ENCODE measurements at places on chromosomes 7 and 10. TPM values are rescaled to one million over a fixed set of nuclear protein-coding genes. Genes with fewer than 3 reads are reported as not detected.

DNA sequence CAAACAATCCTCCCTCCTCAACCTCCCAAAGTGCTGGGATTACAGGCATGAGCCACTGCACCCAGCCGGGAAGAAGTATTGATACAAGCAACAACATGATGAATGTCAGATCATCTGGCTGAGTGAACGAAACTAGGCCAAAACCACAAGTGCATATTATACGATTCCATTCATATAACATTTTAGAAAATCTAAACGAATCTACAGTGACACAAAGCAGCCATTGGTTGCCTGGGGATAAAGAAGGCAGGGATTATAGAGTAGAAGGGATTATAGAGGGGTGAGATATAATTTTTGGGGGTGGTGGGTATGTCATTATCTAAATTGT, 11.5 kb upstream of the RHBDD2 start:
- peaks cover 9% of the 10 kb centered on the region for H3K27me3 ChIP-seq
- H3K4me3 ChIP-seq, result peak overlapping the region; percentile 5
- peaks cover 11% of the 10 kb centered on the region for H3K4me1 ChIP-seq
- DNase-seq, result no peak
- H3K27ac ChIP-seq, result peak overlapping the region; percentile 59

The NPC1L1 gene
- not detected for total RNA-seq

The MINDY4 gene
- total RNA-seq, result 0.93 TPM

The PAOX gene
- 2.1 TPM for total RNA-seq

The CLRN3 gene
- not detected for total RNA-seq

GRCh38 chr10:86599041-86599440, 55.3 kb upstream of the OPN4 start:
- H3K27ac ChIP-seq, result no peak overlapping the region
- H3K36me3 ChIP-seq, result no peaks in the 10 kb centered on the region
- H3K4me1 ChIP-seq, result no peaks in the 10 kb centered on the region
- no peak overlapping the region for H3K4me3 ChIP-seq
- DNase-seq, result no peak
- H3K27me3 ChIP-seq, result peaks cover 7% of the 10 kb centered on the region

The ADCYAP1R1 gene
- not detected for total RNA-seq

DNA sequence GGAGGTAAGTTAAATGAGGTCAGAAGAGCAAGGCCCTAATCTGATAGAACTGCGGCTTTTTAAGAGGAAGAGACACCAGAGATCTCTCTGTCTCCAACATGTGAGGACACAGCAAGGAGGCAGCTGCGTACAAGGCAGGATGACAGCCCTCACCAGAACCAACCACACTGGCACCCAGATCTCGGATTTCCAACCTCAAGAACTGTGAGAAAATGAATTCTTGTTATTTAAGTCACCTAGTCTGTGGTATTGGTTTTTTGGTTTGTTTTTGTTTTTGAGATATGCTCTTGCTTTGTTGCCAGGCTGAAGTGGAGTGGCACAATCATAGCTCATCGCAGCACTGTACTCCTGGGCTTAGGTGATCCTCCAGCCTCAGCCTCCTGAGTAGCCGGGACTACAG, 127.2 kb downstream of the DLG5 start:
- H3K27ac ChIP-seq, result peak overlapping the region; percentile 57
- peaks cover 47% of the 10 kb centered on the region for H3K4me1 ChIP-seq
- peak overlapping the region; percentile 58 for H3K4me3 ChIP-seq
- peaks cover 17% of the 10 kb centered on the region for H3K36me3 ChIP-seq
- no peak for DNase-seq

The GPR37 gene
- total RNA-seq, result not detected

- no peaks in the 10 kb centered on the region for H3K27me3 ChIP-seq
- no peaks in the 10 kb centered on the region for H3K4me1 ChIP-seq
- no peak overlapping the region for H3K4me3 ChIP-seq
- no peak for DNase-seq
These were observed 941.2 kb downstream of the XPNPEP1 start for GRCh38 chr10:108982159-108982558.

The CRYGN gene
- not detected for total RNA-seq

DNA sequence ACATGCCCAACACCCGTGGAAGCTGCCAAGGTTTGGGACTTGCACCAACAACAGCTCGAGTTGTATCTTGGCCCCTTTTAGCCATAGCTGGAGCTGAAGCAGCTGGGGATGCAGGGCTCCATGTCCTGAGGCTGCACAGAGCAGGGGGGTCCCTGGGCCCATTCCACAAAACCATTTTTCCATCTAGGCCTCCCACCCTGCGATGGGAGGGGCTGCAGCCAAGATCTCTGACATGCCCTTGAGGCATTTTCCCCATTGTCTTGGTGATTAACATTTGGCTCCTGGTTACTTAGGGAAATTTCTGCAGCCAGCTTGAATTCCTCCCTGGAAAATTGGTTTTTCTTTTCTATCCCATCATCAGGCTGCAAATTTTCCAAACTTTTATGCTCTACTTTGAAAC, 637.8 kb upstream of the VSTM2A start:
- H3K27ac ChIP-seq, result no peak overlapping the region
- H3K4me3 ChIP-seq, result no peak overlapping the region
- H3K4me1 ChIP-seq, result no peaks in the 10 kb centered on the region
- DNase-seq, result no peak
- peaks cover 26% of the 10 kb centered on the region for H3K36me3 ChIP-seq
- no peaks in the 10 kb centered on the region for H3K27me3 ChIP-seq

- no peaks in the 10 kb centered on the region for H3K4me1 ChIP-seq
- DNase-seq, result no peak
- no peak overlapping the region for H3K27ac ChIP-seq
These were observed 980.9 kb downstream of the GATA3 start for GRCh38 chr10:9035355-9035754.

GRCh38 chr7:4227105-4228010, 454.7 kb upstream of the FOXK1 start:
- no peak overlapping the region for H3K27ac ChIP-seq
- no peaks in the 10 kb centered on the region for H3K4me1 ChIP-seq
- H3K36me3 ChIP-seq, result no peaks in the 10 kb centered on the region
- H3K27me3 ChIP-seq, result peaks cover 6% of the 10 kb centered on the region
- no peak overlapping the region for H3K4me3 ChIP-seq

GRCh38 chr10:119199231-119199992, 8.0 kb upstream of the GRK5 start:
- H3K4me1 ChIP-seq, result peaks cover 23% of the 10 kb centered on the region
- H3K36me3 ChIP-seq, result no peaks in the 10 kb centered on the region
- peak overlapping the region; percentile 90 for H3K27ac ChIP-seq
- no peak overlapping the region for H3K4me3 ChIP-seq

GRCh38 chr10:17216217-17216900, 11.7 kb upstream of the VIM start:
- H3K4me3 ChIP-seq, result peak overlapping the region; percentile 83
- no peaks in the 10 kb centered on the region for H3K27me3 ChIP-seq
- peak overlapping the region; percentile 100 for H3K27ac ChIP-seq
- H3K36me3 ChIP-seq, result no peaks in the 10 kb centered on the region

The ZNF503 gene
- 0.21 TPM for total RNA-seq

DNA sequence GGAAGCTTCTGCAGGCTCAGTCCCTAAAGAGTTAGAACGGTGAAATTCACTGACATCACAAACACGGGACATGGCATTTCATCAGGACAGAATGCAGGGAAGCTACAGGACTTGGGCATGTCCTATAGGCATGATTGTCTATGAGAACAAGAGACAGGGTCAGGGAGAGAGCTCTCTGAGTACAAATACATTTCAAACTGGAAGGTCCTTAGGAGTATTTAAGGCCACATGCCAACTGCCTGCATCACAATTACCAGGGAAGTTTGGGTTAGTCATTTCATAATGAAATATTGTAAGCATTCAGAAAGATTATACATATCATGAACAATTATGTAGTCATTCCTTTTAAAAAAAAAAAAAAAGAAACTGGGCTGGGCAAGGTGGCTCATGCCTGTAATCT, 71.3 kb downstream of the CREB3L2 start:
- no peaks in the 10 kb centered on the region for H3K27me3 ChIP-seq
- no peak for DNase-seq
- peaks cover 5% of the 10 kb centered on the region for H3K36me3 ChIP-seq
- no peak overlapping the region for H3K4me3 ChIP-seq
- peak overlapping the region; percentile 13 for H3K27ac ChIP-seq

The GDI2 gene
- total RNA-seq, result 225 TPM

- no peak overlapping the region for H3K27ac ChIP-seq
- H3K4me1 ChIP-seq, result no peaks in the 10 kb centered on the region
- no peak overlapping the region for H3K4me3 ChIP-seq
- peaks cover 2% of the 10 kb centered on the region for H3K27me3 ChIP-seq
These were observed 21.7 kb downstream of the GTF2IRD1 start for GRCh38 chr7:74475243-74475986.

GRCh38 chr7:133853706-133854276, 273.3 kb upstream of the LRGUK start:
- H3K27ac ChIP-seq, result no peak overlapping the region
- no peaks in the 10 kb centered on the region for H3K27me3 ChIP-seq
- no peak for DNase-seq
- no peaks in the 10 kb centered on the region for H3K36me3 ChIP-seq

GRCh38 chr7:34662058-34662708, 4.2 kb downstream of the NPSR1 start:
- no peaks in the 10 kb centered on the region for H3K4me1 ChIP-seq
- no peak overlapping the region for H3K4me3 ChIP-seq
- no peak overlapping the region for H3K27ac ChIP-seq
- H3K27me3 ChIP-seq, result peaks cover 40% of the 10 kb centered on the region
- DNase-seq, result no peak
- H3K36me3 ChIP-seq, result no peaks in the 10 kb centered on the region

DNA sequence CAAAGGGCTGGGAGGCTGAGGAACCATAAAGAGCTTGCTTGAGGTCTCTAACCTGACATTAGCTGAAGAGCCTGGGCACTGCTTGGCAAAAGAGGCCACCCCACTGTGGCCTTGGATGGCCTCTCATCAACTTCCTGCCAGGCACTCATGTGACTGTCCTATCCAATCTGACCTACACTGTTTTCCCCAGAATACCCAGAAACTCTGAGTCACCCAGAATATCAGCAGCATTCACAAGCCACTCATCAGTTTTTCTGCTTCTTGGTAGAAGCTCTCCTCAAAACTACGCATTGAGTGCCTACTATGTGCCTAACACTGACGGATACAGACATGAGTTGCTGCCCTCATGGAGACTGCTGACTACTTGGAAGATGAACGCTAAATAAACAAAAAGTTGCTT, 4.1 kb upstream of the NT5C2 start:
- no peak for DNase-seq
- peaks cover 2% of the 10 kb centered on the region for H3K27me3 ChIP-seq
- H3K36me3 ChIP-seq, result no peaks in the 10 kb centered on the region
- H3K4me1 ChIP-seq, result peaks cover 23% of the 10 kb centered on the region
- H3K27ac ChIP-seq, result peak overlapping the region; percentile 44

- H3K4me3 ChIP-seq, result no peak overlapping the region
- no peak overlapping the region for H3K27ac ChIP-seq
- no peak for DNase-seq
- peaks cover 28% of the 10 kb centered on the region for H3K4me1 ChIP-seq
These were observed 6.6 kb downstream of the NIPSNAP2 start for GRCh38 chr7:55970978-55971377.

DNA sequence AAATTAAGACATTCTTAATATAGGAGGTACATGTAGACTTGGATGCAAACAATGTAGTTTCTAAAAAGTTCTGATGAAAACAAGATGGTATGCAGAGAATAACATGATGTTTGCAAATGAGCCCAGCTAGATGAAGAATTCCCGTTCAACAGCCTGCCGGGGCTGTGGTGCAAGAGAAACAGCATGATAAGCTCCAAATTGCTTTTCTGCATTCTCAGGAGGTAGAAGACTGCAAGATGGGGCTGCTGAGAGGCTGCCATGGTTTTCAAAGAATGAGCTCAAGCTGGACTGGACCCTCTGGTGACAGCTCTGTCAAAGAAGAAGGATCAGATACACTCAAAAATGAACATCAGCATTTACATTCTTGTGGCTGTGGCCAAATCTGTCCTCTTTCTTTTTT, 73.4 kb upstream of the PALS2 start:
- DNase-seq, result no peak
- H3K4me3 ChIP-seq, result no peak overlapping the region
- no peaks in the 10 kb centered on the region for H3K4me1 ChIP-seq
- no peaks in the 10 kb centered on the region for H3K27me3 ChIP-seq

- peaks cover 18% of the 10 kb centered on the region for H3K4me1 ChIP-seq
- no peak overlapping the region for H3K4me3 ChIP-seq
- no peak for DNase-seq
- H3K27ac ChIP-seq, result no peak overlapping the region
These were observed 153.0 kb upstream of the FGFR2 start for GRCh38 chr10:121751191-121751760.

DNA sequence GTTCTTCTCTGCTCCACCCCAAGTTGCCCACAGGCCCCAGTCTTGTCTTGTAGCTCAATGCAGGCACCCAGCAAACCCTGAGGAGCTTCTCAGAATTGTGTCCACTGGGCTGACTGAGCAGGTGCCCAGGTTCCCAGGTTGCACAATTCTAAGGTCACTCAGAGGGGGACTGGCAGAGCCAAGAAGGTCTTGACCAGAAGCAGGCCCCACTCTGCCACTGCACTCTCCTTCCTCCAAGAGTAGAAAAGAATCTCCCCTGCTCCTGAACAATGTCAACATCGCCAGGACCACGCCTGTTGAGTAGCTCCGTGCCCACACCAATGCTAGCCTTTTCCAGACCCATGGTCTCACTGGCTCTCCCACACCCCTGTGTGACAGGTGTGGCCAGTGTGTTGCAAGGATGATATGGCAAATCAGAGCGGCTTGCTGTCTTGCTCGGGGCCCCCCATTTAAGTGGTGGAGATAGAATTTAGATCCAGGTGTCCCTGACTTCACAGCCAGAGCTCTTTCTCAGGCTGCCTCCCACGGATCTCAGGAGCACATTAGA, 577 bp downstream of the LRRC18 start:
- H3K27me3 ChIP-seq, result no peaks in the 10 kb centered on the region
- DNase-seq, result no peak
- no peak overlapping the region for H3K4me3 ChIP-seq
- no peak overlapping the region for H3K27ac ChIP-seq
- no peaks in the 10 kb centered on the region for H3K36me3 ChIP-seq

The TRIM73 gene
- 2.1 TPM for total RNA-seq

GRCh38 chr7:4787947-4788626, 12.7 kb downstream of the AP5Z1 start:
- H3K4me1 ChIP-seq, result no peaks in the 10 kb centered on the region
- no peak for DNase-seq
- H3K36me3 ChIP-seq, result no peaks in the 10 kb centered on the region
- no peak overlapping the region for H3K27ac ChIP-seq
- H3K27me3 ChIP-seq, result no peaks in the 10 kb centered on the region

DNA sequence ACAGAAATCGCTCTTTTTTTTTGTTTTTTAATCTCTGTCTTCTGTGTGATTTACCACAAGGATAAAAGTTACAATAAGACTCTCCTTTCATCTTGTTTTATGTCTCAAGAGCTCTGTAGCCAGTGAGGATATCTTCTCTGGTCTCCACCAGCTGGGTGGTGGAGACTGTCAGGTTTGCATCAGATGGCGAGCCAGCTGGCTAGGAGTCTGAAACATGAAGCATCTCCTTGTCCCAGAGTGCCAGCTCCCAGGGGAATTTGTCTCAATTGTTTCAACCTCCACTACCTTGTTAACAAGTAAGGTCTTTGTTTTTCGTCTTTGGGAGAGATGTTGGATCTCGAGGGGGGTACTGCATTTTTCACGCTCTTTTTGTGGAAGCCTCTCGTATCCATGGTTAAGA, 47.3 kb downstream of the FRMPD2 start:
- no peak for DNase-seq
- H3K27me3 ChIP-seq, result peaks cover 20% of the 10 kb centered on the region
- H3K36me3 ChIP-seq, result no peaks in the 10 kb centered on the region
- no peaks in the 10 kb centered on the region for H3K4me1 ChIP-seq
- no peak overlapping the region for H3K27ac ChIP-seq

Data from natural killer cell treated with Interleukin-12 subunit alpha and Interleukin-12 subunit beta and Interleukin-15 and Interleukin-18, amount 100 ng/mL, for 72 hours (primary cell).